ENCODE measurements at places on chromosomes 4 and X. TPM values are rescaled to one million over a fixed set of nuclear protein-coding genes. Genes with fewer than 3 reads are reported as not detected.

DNA sequence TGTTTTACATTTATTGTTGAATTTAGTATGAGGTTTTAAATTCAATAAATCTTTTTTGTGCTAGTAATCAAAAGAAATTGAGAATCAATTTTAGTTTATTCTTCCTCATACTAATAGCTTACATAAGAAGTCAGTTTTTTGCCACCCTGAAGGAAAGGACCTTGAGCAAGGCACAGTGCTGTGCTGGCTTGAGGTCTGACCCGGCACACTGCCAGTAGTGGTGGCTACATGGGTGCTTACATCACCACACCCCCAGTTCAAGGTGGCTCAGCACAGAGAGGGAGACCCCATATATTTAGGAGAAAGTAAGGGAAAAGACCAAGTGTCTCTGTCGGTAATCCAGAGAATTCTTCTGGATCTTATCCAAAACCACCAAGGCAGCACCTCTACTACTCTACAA lies 86.0 kb upstream of the LANCL3 start:
- DNase-seq: no peak

DNA sequence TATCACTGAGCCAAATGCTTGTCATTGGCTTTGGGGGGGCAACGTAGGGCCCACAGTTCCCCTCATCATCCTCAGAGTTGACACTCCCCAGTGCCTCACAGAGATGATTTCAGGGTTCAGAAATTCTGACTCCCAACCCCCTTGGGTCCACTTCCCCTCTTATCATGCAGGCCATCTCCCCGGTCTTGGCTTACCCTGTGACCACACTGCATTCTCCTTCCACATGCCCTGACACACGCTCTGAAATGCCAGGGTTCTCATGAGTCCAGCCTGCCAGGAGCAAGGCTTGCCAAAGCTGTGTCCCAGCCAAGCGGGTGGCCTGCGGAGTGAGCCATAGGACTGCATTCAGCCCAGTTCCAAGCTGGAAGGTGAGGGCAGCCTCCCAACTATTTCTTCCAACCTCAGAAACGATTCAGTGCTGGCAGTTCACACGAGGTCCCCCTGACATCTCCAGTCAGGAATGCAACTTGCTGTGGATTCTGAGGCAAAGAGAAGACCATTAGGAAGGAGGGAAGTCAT lies 101.2 kb downstream of the SMIM20 start:
- no peak for DNase-seq

DNA sequence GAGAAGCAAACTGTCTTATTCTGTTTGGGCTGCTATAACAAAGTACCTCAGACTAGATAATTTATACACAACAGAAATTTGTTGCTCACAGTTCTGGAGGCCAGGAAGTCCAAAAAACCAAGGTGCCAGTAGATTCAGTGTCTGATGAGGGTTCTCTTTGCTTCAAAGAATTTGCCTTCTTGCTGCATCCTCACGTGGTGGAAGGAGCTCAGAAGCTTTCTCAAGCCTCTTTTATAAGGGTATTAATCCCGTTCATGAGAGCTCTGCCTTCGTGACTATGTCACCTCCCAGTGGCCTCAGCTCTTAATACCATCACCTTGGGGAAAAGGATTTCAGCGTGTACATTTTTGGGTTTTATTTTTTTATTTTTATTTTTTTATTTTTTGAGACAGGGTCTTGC lies 20.1 kb downstream of the CA5B start:
- no peak for DNase-seq

- no peak for DNase-seq
Measured at GRCh38 chr4:6992728-6993677, 50.2 kb upstream of the TADA2B start.

DNA sequence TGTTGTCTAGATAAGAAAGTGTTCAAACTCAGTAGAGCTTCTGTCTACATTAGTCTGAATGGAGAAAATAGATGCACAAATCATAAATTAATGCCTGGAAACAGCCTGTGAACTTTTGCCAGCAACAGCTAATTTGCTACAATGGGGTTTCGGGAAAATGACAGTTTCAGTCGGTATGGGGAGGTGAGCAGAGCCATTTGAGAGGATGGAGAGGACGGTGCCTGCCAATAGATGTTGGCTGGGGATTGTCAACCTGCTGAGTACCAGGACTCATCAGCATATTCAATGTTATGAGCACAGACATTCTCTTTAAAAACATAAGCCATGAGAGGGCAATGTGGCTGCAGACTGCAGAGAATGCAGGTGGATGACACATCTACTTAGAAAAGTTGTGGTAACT lies 230.3 kb upstream of the PCDH18 start:
- DNase-seq: no peak

GRCh38 chrX:21735038-21735767 lies 22.7 kb downstream of the SMPX start:
- DNase-seq: no peak

GRCh38 chr4:178090640-178091411 lies 648.6 kb upstream of the AGA start:
- no peak for DNase-seq

NDNF gene
- not detected for polyA plus RNA-seq

FAM184B gene
- polyA plus RNA-seq: 0.01 TPM

CTAG1B gene
- not detected for polyA plus RNA-seq

SPCS3 gene
- polyA plus RNA-seq: 33.2 TPM
